ENCODE measurements at places on chromosomes 5 and 9.

- no peak for DNase-seq
Measured at GRCh38 chr9:4290427-4290837, 9.4 kb downstream of the GLIS3 start.

DNA sequence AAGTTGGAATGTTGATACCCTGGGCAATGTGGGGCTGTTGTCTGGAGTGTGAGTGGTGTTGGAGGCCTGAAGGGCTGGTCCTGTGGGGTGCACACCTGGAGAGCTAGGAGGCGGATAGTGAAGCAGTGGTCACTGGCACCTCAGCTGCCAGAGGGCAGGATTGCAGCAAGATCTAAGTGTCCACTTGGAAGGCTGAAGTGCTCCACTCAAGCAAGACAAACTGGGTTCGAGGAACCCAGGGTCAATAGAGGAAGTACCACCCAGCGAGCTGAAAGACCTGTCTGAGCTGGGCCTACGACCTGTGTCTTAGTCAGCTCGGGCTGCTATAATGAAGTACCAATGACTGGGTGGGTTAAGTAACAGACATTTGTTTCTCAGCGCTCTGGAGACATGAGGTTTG is 39.7 kb upstream of the TJP2 start:
- DNase-seq = no peak

- DNase-seq = no peak
Measured at GRCh38 chr5:38531518-38531917, 24.9 kb downstream of the LIFR start.

GRCh38 chr9:130824079-130824478 is 11.0 kb upstream of the ABL1 start:
- DNase-seq = no peak

DNA sequence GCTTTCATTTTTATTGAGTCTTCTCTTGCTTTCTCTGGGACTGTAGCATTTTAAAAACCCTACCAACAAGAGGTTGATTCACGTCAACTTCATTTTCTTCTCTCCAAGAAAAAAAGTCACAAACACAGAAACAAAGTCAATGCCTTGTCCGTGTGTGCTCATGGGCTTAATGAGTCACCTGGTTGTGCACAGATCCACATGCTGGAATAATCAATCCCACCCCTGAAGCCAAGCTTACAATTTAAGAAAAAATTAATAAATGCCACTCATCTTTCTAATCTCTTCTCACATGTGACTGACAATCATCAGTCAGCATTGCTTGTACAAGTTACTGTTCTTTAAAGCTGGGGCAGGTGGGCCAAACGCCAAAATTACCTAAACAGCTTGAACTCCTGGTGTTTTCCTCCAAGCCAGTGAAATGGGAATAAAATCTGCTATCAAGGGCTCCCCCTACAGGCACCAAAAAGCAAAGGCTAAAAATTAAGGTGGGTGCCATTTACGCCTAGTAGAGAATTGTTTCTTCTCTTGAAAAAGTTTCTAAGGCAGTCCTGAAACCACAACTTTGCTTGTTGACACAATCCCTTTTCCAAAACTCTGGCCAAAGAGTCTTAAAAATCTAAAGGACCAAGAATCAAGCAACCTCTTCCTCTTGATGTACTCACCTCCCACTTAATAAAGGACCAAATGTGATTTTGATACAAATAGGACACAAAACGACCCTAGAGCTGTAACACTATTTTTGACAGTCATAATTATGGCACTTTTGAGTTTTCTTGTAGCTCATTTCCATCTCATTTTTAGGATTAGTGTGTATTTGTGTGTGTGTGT is 21.3 kb downstream of the TRMO start:
- DNase-seq = no peak

GRCh38 chr9:120775859-120776258 is 17.4 kb downstream of the FBXW2 start:
- DNase-seq = no peak

- no peak for DNase-seq
Measured at GRCh38 chr9:98316445-98317133, 61.1 kb upstream of the TBC1D2 start.

DNA sequence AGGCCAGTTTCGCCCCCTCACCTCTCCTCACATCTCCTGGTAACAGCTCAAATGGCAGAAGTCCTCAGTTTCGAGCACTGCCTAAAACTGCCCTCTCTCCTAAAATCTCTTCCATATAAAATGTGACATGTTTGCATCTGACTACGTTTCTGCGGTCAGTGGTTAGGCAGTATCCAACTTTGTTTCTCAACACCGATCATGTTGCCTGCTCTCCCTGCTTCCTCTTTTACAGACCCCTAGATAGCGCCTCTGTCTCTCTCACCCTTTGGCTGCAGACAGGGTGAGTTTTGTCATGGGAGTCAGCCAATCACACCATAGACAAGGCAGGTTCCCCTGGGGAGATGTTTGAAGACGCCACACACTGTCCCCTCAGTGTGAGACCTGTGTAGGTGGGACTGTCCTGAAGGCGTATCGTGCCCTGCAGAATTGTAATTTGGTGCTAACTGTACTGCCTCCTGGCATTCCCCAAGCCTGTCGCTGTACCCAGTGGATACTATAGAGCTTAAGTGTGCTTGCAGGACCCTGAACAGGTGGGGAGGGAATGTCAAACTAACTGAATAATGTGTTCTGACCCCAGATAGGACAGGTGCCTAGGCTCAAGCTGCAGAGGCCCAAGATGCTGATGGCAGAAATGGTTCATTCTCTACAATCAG is 1.1 kb downstream of the HEXB start:
- no peak for DNase-seq

- DNase-seq = no peak
Measured at GRCh38 chr9:12862611-12863410, 88.0 kb downstream of the LURAP1L start.

All from activated CD4-positive, CD25-positive, alpha-beta regulatory T cell treated with anti-CD3 and anti-CD28 coated beads, Interleukin-2, amount 50 U/mL, for 16 hours (primary cell).